ENCODE measurements at places on chromosomes 6 and 20.

- DNase-seq = no peak
Measured at GRCh38 chr20:38078084-38078483, 44.5 kb downstream of the RPRD1B start.

DNA sequence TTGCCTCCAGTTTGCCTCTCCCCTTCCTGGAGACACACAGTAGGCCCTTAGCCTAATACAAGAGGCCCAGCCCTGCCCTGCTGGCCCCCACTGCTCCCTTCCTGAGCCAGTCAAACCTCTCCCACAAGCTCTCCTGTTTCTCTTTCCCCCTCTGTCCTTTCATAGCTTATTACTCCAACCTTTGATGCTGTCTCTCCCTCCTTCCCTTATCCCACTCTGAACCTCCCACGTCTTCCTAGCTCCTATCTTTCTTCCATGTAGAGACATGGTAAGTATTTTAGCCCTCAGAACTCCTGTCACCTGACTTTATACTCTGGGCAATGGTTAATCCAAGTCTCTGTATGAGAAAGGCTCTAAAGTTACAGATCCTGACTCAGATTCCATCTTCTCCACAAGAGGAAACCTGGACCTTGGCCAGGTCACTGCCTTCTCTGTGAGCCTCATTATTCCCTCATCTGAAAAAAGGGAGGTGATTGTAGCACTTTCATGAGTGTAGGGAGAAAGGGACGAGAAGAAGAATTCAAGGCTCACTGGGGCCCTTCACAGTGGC lies 6.7 kb downstream of the TGIF2 start:
- DNase-seq = no peak

DNA sequence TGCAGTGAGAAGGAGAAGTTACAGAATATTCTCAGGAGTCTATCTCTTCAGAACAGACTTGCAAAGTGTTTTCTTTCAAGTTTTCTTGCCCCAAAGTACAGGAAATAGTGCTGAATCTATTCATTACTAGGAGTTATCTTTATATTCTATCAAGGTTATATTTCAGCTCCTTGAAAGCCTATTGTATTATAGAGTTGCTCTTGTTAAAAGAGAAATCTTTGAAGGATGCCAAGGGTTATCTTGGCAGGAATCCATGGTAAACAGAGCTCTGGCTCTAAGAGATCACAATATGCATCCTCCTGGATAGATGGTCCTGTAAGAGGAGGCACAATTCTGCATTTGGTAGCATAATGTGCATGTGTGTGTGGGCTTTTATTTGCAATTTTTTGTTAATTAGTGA lies 21.2 kb upstream of the SNRPB2 start:
- DNase-seq = no peak

- no peak for DNase-seq
Measured at GRCh38 chr6:33191383-33192104, 723 bp downstream of the COL11A2 start.

- no peak for DNase-seq
Measured at GRCh38 chr6:151497905-151498304, 4.1 kb downstream of the CCDC170 start.

Data from Panc1 (cell line).